ENCODE measurements at places on chromosomes 2 and 18. TPM values are rescaled to one million over a fixed set of nuclear protein-coding genes. Genes with fewer than 3 reads are reported as not detected.

Gene DLX1
- total RNA-seq = not detected

Gene RESP18
- not detected for total RNA-seq

Gene ALPG
- not detected for total RNA-seq

Gene CYBRD1
- 4.7 TPM for total RNA-seq

Gene C2orf78
- 0.07 TPM for total RNA-seq

Gene CLASP1
- total RNA-seq = 78.5 TPM

Gene CCDC102B
- total RNA-seq = 1.1 TPM

Gene MC2R
- total RNA-seq = not detected

Gene RMC1
- 51.0 TPM for total RNA-seq

DNA sequence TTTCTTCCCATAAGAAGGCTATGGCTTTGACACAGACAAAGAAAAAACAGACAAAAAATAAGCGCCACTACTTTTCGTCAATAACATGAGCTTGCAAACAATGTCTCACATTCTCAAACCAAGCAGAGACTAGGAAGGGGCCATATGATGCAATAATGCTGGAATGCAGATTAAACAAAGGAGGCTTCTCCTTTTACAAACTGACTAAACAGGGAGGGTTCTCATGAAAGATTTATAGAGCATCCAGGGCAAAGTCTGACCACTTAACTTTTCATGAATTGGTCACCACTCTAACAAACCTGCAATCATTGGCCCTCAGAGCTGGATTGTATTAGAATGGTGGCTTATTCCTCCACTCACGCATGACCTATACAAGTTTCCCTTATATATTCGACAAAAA lies 663.3 kb upstream of the CHAC2 start:
- no peak for DNase-seq

DNA sequence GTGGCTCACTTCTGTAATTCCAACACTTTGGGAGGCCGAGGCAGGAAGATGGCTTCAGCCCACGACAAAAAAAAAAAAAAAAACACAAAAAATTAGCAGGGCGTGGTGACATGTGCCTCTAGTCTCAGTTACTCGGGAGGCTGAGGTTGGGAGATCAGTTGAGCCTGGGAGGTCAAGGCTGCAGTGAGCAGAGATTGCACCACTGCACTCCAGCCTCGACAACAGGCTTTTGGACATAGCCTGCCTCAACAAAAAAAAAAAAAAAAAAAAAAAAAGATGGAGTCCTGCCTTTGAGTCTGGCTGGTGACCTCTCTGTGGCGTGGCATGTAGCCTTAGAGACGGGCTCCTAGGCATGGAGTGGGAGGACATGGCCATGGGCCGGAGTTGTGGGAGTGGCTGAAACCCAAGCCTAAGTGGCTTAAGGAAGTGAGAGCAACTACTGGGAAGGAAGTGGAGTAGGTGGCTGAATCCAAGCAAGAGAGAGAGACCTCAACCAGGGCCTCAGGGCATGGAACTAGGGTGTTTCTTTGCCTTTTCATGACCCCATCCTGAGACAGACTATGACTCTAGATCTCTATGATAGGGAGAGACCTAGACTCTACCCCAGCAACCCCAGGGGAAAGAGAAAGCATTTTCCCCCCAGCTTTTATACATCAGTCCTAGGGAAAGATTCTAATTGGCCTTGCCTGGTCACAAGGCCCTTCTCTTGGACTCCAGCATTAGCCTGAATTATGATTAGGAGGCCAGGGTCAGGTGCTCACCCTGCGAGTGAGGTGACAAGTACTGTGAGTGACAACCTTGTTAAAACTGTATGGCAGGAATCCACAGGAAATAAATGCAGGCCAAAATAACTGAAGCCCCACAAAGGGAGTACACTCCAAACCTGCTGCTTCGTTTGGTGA lies 34.2 kb downstream of the NPAS2 start:
- DNase-seq = no peak

DNA sequence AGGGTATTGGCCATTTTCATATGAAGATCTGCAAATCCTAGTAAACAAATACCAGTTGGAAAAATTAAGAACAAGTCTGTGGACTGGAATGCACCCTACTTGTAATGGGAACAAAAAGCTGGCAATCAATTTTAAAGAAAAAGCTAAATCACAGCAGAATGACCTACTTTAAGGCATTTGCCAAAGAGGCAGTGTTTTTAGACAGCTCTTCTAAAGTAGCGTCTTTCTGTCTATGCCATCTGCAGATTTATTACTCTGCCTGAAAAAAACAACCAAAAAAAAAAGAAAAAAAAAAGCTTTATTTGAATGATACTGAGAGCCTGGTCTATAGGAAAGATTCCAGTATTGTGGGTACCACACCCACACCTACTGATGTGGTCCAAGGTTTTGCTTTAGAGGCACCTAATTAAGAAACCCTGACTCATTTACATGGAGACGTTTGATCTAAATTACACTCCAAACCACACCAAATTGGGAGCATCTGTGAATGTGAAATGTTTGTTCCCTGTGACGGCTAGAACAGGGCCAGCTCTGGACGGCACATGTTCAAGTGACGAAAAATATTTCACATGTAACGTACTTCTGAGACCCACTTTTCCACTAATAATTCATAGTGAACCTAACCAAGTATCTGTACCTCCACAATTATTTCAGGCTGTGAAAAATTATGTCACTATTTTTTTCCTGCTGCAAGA lies 597.1 kb downstream of the ARHGAP15 start:
- no peak for DNase-seq

- DNase-seq = peak; percentile 83
Observed at GRCh38 chr18:46174342-46175041, 70.3 kb downstream of the HAUS1 start.

DNA sequence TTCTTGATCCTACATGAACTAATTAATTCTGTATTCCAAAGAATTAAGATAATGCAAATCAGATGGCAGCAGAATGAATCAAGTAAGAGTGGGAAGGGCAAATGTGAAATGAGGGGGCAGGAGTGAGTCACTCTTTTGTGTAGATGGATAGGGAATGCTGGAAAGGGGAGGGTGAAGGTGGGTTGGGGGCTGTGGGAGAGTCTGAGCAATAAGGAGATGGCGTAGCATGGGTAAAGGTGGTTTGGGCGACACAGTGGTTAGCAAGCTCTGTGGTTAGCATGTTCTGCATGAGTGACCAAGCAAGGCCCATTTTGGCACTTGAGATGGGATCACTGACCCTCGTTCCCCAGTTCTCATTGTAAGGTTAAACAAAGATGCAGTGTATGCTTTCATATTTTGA lies 20.4 kb downstream of the GPD2 start:
- no peak for DNase-seq

- no peak for DNase-seq
Observed at GRCh38 chr2:240348522-240348921, 86.9 kb upstream of the GPC1 start.

DNA sequence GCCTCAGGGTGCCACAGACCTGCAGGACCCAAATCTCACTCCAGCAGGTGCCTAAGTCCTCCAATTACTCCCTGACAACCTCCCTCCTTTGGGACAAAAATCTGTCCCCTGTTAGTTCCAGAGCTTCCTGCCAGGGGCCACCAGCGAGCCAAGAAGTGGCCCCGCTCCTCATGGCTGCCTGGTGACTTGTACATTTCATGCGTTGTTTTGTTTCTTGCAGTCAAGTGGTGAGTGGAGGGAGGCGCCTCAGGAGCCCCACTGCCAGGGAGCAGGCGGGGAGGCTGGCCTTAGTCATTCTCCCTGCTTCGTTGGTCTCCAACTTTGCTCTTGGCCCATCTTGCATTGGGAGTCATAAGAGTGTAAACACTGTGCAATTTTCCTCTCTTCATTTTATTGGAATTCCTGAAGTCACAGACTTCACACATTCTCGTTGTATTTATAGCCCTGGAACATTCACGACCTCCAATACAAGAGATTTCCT lies 81.3 kb downstream of the KCNF1 start:
- DNase-seq = no peak

GRCh38 chr2:205937211-205937610 lies 148.8 kb downstream of the INO80D start:
- no peak for DNase-seq

GRCh38 chr2:235066895-235067294 lies 115.1 kb downstream of the SH3BP4 start:
- DNase-seq = no peak

Data from activated CD4-positive, alpha-beta T cell treated with anti-CD3 and anti-CD28 coated beads, Interleukin-2, amount 10 ng/mL, durations not matched to agents 24 days and 14 days (primary cell).